ENCODE measurements at places on chromosomes 16 and 17. TPM values are rescaled to one million over a fixed set of nuclear protein-coding genes. Genes with fewer than 3 reads are reported as not detected.

- no peak for DNase-seq
Measured at GRCh38 chr17:4939546-4939795, 375 bp downstream of the SLC25A11 start.

- no peak for DNase-seq
Measured at GRCh38 chr17:80024206-80024972, 11.3 kb downstream of the TBC1D16 start.

GRCh38 chr17:44293509-44294226 lies 14.7 kb upstream of the RUNDC3A start:
- DNase-seq: no peak

- DNase-seq: no peak
Measured at GRCh38 chr16:50265260-50265659, 1.1 kb upstream of the ADCY7 start.

GRCh38 chr16:17171250-17172143 lies 299.3 kb downstream of the XYLT1 start:
- DNase-seq: no peak

GRCh38 chr17:77874303-77875050 lies 84.0 kb upstream of the TNRC6C start:
- DNase-seq: no peak

GRCh38 chr17:42682722-42683403 lies 532 bp downstream of the CNTNAP1 start:
- no peak for DNase-seq

DNA sequence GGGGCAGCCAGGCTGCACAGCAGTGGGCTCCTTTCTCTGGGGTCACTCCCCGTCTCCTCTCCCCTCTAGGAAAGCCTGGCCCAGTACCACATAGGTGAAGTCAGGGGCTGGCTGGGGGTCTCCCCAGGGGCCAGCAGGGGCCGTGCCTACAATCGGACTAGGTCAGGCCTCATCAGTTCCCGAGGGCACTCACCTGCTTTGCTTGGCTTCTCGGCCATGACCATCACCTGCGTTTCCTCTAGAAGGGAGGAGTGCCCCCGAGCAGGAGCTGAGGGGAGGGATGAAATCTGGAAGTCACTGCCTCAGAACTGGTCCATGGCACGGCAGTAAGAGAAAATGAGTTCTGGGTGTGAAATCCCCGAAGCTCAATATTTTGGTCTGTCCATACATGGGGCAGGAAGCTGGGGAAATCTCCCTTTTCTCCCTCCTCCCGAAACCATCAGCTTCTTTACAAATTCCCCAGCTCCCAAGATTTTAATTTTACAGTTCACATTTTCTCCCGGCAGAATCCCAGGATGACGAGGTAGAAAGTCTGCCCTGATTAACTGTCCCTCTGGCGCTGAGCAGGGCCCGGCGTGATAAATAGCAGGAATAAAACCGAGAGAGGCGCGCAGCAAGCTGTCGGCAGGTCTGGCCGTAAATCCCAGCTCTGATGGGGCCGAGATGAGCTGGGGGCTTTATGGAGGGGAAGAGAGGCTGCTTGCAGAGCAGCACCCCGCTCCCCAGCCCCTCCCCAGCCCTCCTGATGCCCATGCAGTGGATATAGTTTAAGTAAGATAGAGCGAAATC lies 172.1 kb downstream of the RBFOX3 start:
- DNase-seq: no peak

DNA sequence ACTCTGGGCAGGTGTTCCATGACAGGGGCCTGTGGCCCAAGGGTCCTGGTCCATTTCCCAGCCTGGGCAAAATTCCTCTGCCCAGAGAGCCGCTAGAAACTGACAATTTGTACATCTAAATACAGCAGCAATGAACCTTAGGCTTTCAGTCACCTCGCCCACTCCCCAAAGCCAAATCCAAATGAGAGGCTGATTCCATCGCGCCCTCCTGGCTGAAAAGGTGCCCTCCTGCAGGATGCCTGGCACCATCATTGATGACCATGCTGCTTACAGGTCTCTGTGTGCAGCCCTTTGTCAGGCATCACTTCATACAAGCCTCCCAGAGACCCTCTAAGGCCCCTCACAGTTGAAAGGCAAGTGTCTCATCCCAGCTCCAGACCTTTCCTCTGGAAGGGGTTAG lies 114.7 kb downstream of the C16orf78 start:
- DNase-seq: no peak

- no peak for DNase-seq
Measured at GRCh38 chr17:50679008-50679544, 28.6 kb downstream of the ANKRD40 start.

- DNase-seq: no peak
Measured at GRCh38 chr16:28163699-28164098, 48.1 kb downstream of the XPO6 start.

- no peak for DNase-seq
Measured at GRCh38 chr17:56679115-56679776, 85.7 kb downstream of the NOG start.

GRCh38 chr16:72794319-72794718 lies 253.6 kb downstream of the ZFHX3 start:
- DNase-seq: no peak

DNA sequence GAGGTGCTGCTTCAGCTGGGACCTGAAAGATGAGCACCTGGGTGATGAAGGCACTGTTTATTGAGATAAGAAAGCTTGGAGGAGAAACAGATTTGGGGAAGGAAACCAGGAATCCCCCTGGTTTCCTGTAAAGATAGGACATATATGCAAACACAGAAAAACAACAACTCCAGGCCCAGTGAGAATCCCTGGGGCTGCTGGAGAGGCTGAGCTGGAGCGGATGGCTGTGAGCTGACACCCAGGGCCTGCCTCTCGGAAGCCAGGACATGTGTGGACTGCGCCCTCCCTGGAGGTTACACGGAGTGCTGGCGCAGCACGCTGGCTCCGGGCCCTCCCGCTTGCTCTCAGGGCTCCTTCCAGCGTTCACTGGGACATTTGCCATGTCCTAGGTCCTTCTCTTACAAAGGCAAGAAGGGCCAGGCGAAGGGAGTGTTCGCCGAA lies 57.5 kb downstream of the CYB5B start:
- DNase-seq: no peak

DNA sequence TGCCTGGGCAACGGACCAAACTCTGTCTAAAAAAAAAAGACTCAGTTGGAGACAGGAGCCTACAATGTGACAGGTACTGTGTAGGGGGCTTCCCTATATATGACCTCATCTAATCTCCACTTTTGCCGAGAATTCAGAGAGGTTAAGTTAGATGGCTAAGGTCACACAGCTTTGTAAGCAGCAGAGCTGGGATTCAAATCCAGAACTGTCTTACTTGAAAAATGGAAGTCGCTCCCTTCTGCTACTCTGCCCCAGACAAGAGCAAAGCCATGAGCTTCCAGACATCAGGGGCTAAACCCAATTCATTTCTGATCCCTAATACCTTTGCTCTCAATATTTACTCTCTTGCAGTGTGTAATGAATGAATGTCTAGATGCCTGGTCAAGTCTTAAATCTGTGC lies 41.5 kb upstream of the ABCC12 start:
- DNase-seq: no peak

GRCh38 chr17:65103896-65104295 lies 33.3 kb upstream of the RGS9 start:
- no peak for DNase-seq

DNA sequence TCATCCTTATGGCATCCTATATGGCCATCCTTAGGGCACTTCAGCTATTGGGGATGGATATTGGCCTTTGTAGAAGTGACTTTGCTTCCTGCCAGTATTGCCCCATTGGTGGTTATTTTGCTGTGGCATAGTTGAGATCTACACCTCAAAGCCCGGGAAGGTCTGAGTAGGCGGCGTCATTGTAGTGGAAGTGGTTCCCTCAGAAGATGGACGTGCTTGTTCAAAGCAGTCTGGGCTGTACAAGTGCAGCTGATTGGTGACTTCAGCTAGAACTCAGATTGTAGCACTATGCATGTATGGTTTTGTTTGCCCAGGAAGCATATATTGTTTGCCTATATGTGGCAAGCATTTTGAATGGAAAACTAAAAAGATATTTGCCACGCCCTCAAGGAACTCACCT lies 83.2 kb downstream of the TMC6 start:
- no peak for DNase-seq

- DNase-seq: no peak
Measured at GRCh38 chr17:18138065-18138749, 29.7 kb downstream of the MYO15A start.

DNA sequence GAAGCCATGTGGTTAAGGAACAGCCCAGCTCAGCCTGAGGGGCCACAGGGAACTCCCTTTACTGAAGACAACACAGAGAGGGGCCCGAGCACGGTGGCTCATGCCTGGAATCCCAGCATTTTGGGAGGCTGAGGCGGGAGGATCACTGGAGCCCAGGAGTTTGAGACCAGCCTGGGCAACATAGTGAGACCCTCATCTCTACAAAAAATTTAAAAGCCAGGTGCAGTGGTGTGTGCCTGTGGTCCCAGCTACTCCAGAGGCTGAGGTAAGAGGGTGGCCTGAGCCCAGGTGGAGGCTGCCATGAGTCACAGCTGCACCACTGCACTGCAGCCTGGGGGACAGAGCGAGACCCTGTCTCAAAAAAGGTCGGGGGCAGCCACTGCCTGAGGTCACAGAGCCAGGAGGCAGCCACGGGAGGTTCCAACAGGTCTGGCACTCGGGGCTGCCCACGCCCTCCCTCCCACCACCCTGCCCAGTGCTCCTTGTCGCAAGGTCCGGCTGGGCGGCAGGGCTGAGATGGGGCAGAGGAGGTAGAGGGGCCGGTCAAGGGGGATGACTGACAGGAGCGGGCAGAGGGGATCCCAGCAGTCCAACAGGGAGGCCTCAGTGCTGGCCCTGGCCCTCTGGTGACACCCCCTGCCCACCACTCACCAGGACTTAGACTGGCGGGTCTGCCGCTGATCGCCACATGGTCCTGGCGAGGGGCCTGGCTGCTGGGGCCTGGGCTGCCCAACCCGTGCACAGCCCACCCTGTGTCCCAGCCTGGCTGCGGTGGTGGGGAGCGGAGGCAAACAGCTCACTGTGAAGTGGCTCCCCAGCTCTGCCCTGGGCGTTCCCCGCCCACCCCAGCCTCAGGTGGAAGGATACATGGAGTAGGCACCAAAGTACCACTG lies 3.4 kb downstream of the CYBA start:
- DNase-seq: no peak

- DNase-seq: no peak
Measured at GRCh38 chr17:45923511-45924268, 29.3 kb downstream of the MAPT start.

- DNase-seq: peak; percentile 42
Measured at GRCh38 chr16:31477220-31478216, 5.4 kb upstream of the SLC5A2 start.

DNA sequence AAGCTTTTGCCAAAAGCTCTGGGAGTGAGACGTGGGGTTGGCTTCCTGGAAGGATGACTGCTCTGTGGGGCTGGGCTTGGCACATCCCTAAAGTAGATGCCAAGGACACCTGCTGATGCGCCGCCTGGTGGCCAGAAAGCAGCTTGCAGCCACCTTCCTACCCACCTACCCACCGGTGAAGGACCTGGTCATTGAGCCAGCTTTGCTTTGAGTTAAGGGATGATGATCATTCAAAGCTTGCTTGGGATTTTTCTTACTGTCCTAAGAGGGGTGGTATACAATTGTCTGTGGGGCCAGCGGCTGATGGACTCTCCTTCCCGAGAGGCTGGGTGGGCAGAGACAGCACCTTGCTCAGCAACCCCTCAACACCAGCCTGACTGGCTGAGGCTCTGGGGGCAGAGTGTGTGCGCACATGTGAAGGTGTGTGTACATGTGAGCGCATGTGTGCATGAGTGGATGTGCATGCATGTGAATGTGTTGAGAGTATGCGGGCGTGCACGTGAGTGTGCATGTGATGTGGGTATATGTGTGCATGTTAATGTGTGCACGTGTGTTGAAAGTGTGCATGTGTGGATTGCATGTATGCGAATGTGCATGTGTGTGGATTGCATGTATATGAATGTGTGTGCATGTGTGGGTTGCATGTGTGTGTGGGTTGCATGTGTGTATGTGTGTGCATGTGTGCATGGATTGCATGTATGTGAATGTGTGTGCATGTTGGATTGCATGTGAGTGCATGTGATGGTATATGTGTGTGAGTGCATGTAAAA lies 18.6 kb downstream of the C1QTNF1 start:
- peak; percentile 53 for DNase-seq

DNA sequence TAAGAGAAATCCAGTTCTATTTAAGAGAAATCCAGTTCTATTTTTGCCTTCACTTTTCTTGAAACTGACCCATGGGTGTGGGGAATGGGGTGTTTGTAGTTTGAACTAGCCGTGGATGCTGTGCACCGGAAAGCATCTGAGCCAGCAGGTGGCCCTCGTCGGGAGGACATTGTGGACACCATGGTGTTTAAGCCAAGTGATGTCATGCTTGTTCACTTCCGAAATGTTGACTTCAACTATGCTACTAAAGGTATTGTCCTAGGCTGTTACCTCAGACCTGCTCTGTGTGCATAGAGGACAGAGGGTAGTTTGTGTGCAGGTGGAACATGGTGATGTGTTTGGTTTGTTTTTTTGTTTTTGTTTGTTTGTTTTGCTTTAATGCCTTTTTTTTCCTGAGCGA lies 3.3 kb downstream of the ATXN2L start:
- no peak for DNase-seq

DNA sequence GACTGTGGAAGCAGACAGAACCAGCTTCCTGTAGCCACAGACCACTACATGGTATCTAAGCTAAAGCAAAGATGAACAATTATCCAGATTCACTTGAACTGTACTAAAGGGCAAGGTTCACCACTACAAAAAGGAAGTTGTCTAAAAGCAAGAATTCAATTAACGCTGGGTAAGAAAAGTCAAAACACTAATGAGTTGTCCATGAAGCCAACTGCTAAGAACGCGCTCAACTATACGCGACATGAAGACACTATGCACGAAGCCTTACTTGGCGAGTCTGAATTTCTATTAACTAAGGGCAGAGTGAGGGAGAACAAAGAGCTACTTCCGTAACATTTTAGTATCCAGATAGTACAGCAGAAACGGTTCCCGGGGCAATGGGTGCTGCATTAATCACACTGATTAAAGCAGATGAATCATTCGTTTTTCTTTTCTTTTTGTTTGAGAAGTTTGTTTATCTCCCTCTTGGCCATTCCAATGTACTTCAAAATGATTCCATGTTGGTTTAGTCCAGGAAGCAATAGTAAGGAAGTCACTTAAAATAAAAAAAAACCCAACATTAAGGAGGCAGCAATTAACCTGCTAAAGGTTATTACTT lies 2.8 kb upstream of the RPS15A start:
- no peak for DNase-seq

- no peak for DNase-seq
Measured at GRCh38 chr17:13230350-13231264, 212.8 kb upstream of the ELAC2 start.

The CES5A gene
- not detected for total RNA-seq

The GPRC5C gene
- 14.0 TPM for total RNA-seq

The GAST gene
- total RNA-seq: not detected

The TP53TG3 gene
- not detected for total RNA-seq

The KRTAP9-4 gene
- not detected for total RNA-seq

The SP6 gene
- not detected for total RNA-seq

The PIRT gene
- total RNA-seq: not detected

The EFCAB13 gene
- 23.6 TPM for total RNA-seq

The KRTAP9-7 gene
- total RNA-seq: not detected

The FSCN2 gene
- total RNA-seq: 5.5 TPM

The MFSD6L gene
- total RNA-seq: not detected

The SPNS3 gene
- total RNA-seq: 1.1 TPM

The C1QTNF8 gene
- total RNA-seq: not detected

The SCIMP gene
- total RNA-seq: 24.5 TPM

The CD79B gene
- 757 TPM for total RNA-seq

The USP43 gene
- 0.12 TPM for total RNA-seq

The LRRC37A3 gene
- total RNA-seq: 28.4 TPM
